Stimulated activated CD8-positive, alpha-beta memory T cell treated with anti-CD3 and anti-CD28 coated beads, Interleukin-2, amount 100 ng/mL, for 48 hours (primary cell): ENCODE measurements at places on chromosomes 1 and 21.

DNA sequence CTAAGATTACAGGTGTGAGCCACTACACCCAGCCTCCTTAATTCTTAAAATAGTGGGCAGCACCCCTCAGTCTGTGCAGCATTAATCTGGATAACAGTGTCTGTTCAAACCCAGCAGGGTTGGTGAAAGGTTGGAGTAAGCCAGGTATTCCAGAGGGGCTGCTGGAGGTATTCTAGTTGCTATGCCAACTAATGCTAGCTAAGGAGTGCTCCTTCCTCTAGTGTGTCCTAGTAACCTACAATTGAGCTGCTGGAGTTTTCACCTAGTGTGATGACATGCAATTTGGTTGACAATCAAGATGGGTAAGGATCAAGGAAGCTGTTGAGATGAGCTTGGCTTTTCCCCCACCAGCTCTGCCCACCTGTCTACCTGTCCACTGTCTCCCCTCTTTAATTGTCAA is 100.2 kb upstream of the IPO9 start:
- no peak for DNase-seq

GRCh38 chr1:6508154-6508815 is 16.8 kb upstream of the PLEKHG5 start:
- no peak for DNase-seq

DNA sequence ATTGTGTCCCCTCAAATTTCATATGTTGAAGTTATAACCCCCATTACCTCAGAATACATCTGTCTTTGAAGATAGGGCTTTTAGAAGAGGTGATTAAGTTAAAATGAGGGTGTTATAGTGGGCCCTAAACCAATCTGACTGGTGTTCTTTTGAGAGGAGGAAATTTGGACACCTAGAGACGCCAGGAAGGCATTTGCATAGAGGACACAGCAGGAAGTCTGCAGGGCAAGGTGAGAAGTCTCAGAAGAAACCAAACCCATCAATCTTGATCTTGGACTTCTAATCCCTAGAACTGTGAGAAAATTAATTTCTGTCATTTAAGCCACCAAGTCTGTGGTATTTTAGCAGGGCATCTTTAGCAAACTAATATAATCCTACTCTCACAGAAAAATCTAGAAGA is 13.0 kb downstream of the GOLPH3L start:
- no peak for DNase-seq

DNA sequence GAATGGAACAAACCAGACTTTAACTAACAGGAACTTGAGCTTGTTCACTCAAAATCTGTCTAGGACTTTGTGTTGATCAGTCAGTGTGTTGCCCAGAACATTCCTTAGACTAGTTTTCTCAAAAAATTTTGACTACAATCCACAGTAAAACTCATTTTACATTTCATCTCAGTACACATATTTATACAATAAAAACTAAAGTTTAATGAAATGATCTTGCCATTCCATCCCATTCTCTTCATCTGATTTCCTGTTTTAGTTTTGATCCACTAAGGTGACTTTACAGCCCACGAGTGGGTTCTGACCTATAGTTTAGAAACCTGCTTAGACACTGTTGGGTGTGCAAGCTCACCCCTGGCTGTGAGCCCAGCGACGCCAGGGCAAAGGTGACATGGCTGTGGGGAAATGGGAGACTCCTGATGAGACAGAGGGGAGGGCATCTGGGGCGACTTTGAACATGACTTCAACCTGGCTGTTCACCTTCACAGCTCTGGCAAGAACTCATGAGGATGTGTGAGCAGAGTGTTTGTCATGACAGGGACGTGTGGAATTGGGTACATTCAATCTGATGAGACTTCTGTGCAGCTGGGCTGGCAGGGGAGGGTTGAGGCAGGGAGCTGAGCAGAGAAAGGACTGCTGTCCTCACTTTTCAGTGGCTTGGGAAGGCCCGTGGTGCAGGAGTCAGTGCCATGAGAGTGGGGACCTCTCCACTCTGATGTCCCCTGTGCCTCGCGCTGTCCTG is 40.6 kb downstream of the LHX4 start:
- no peak for DNase-seq

- no peak for DNase-seq
Observed at GRCh38 chr1:95752515-95753381, 518.7 kb downstream of the RWDD3 start.

GRCh38 chr21:39675993-39676661 is 63.4 kb downstream of the B3GALT5 start:
- no peak for DNase-seq

DNA sequence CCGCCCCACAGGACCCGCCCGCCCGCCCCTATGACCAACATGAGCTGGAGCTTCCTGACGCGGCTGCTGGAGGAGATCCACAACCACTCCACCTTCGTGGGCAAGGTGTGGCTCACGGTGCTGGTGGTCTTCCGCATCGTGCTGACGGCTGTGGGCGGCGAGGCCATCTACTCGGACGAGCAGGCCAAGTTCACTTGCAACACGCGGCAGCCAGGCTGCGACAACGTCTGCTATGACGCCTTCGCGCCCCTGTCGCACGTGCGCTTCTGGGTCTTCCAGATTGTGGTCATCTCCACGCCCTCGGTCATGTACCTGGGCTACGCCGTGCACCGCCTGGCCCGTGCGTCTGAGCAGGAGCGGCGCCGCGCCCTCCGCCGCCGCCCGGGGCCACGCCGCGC is 7.9 kb upstream of the IBA57 start:
- no peak for DNase-seq

GRCh38 chr1:119114786-119115185 is 25.7 kb downstream of the WARS2 start:
- no peak for DNase-seq

GRCh38 chr1:40435471-40435870 is 14.8 kb upstream of the ZFP69B start:
- no peak for DNase-seq

DNA sequence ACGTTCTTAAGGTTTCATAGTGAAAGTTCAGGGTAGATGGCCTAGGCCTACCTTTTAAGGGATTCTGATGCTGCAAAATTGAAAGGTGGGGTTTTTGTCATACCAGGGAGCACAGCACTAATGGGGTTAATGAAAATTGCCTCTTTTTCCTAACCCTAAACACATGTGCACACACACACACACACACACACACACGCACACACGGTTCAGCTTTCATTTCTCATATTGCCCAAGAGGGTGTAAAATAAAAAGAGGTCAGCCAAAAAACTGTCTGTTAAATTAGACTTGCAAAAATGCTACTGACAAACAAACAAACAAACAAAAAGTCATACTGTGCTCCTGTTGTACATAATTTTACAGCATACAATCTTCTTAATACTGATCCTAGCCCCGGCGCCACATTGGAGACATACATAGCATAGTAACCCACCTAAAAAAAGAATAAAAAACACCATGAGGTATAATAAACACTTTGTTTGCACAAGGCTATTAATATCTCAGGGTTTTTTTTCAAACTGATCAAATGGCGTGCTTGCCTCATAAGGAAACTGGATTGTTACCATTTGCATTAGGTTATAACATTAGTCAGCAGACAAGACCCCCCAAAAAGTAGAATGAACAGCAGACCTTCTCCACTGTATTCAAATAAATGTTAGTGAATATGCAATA is 69.1 kb downstream of the TGFB2 start:
- DNase-seq, result no peak

GRCh38 chr1:110338309-110338885 is 780 bp upstream of the RBM15 start:
- peak; percentile 89 for DNase-seq

GRCh38 chr1:107789817-107790524 is 175.0 kb downstream of the VAV3 start:
- no peak for DNase-seq

- peak; percentile 23 for DNase-seq
Observed at GRCh38 chr1:184160236-184160635, 108.7 kb downstream of the TSEN15 start.

DNA sequence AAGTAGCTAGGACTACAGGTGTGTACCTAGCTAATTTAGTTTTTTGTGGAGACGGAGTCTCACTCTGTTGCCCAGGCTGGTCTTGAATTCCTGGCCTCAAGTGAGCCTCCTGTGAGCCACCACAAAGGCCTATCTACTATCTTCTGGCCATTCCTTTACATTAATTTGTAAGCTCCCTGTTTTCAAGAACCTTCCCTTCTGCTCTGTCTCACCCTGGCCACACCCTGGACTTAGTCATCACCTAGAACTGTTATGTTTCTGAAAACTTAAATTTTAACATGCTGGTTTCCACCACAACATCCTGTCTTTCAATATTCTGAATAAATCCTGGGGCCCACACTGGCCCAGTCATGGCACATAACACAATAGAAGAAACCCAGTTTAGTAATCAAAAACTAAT is 4.9 kb upstream of the B4GALT3 start:
- no peak for DNase-seq

DNA sequence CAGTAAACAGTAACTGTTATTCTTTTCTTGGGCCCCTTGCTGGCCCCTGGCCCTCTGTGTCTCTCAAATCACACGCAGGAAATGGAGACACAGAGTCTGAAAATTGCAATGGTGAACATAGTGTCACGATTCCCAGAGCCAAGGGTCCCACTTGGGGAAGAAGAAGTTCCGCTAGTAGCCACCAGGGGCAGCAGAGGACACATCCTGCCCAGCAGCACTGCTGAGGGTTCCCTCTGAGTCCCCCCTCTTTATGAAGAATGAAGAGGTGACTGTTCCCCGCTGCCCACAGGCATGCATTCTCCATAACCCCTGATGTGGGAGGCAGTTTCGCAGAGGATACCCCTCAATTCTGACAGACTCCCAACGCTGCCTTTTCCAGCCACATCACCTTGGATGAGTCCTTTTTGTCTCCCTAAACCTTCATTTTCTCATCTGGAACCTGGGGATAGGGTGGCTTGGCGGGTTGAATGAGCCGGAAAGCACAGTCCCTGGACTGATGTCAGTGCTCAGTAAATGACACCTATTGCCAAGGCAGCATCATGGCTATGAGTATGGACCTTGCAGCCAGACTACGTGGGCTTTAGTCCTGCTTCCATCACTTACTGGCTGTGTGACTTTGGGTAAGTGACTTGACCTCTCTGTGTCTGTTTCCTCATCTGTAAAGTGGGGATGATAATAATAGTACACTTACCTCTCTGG is 238.0 kb upstream of the TMEM51 start:
- no peak for DNase-seq

GRCh38 chr1:211192227-211192626 is 58.3 kb upstream of the KCNH1 start:
- no peak for DNase-seq

- no peak for DNase-seq
Observed at GRCh38 chr1:161235957-161236775, 1.8 kb downstream of the NR1I3 start.

DNA sequence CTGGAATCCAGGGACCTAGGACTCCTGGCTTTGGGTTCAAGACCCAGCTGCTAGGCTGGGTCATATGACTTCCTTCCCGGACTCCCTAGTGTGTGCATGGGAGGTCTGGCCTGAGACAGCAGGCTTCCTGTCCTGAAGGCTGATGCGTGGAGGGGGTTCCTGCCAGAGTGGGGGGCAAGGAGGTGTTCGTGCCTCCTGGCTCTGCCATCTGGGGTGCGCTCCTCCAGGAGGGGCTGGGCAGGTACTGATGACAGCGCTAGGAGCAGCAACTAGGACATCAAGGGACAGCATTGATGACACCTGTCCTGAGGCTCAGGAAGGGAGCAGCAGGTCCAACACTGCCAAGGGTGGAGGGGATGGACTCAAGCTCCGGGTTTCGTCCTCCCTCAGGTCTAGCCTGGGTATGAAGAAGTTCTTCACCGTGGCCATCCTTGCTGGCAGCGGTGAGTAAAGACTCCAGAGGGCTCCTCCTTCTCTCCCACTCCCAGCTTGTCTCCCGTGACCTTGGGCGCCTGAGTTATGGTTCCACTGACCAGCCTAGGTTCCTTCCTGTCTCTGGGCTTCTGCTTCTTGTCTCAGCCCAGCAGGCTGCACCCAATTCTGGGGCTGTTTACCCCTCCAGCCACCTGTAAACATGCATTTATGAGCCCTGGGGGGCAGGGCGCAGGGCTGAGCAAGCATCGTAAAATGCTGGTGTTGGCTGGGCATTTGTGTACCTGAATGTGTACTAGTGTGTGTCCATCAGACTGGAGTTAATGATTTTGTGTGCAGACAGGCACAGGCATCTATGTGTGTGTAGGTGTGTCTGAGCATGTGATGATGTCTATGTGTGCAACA is 871 bp downstream of the PLA2G2F start:
- DNase-seq, result no peak

- DNase-seq, result peak; percentile 23
Observed at GRCh38 chr21:33230545-33231324, 997 bp downstream of the IFNAR2 start.

DNA sequence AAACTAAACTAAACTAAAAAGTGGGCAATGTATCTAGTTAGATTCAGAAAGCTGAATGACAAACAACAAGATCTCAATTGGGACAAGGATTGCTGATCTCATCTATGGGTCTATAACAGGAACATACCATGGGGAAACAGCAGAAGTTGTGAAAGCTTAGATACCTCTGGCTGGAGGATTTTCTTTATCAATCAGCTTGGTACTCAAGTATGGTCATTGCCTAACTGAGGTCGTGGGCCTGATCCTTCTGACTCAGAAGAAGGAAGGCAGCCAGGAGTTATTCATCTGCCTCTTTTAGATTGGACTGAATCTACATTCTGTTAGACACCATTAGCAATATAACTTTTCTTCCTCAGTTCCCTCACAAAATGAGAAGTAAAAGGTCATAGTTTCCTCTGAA is 39.7 kb downstream of the DNTTIP2 start:
- no peak for DNase-seq

- DNase-seq, result no peak
Observed at GRCh38 chr1:34740161-34740868, 14.5 kb upstream of the GJB5 start.

DNA sequence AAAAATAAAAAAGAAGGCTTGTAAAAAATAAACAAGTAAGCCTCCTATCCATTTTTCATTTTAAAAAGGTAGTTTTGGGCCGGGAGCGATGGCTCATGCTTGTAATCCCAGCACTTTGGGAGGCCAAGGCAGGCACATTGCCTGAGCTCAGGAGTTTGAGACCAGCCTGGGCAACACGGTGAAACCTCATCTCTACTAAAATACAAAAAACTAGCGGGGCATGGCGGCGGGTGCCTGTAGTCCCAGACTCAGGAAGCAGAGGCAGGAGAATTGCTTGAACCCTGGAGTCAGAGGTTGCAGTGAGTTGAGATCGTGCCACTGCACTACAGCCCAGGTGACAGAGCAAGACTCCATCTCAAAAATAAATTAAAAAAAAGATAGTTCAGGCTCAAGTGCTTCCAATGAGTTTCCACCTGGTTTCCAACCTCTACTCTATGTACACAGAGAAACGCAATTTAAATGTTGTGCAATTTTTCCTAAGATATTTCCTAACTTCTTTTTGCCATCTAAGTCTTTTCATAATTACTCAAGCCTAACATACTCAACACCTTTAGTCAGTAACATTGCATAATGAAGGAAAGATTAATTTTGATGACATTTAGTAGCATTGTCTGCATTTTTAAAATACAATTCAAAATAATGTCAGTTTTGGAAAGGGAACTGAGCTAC is 106.3 kb downstream of the KCNT2 start:
- no peak for DNase-seq
